ENCODE measurements at places on chromosomes 5 and 9. TPM values are rescaled to one million over a fixed set of nuclear protein-coding genes. Genes with fewer than 3 reads are reported as not detected.

NEURL1B gene
- total RNA-seq = 0.23 TPM

SEMA6A gene
- not detected for total RNA-seq

SLC25A48 gene
- not detected for total RNA-seq

GPR150 gene
- 0.39 TPM for total RNA-seq

PCDHGA9 gene
- total RNA-seq = 0.23 TPM

PKD2L2 gene
- total RNA-seq = not detected

OSTF1 gene
- 69.0 TPM for total RNA-seq

UBE2QL1 gene
- not detected for total RNA-seq

ZDHHC21 gene
- 7.9 TPM for total RNA-seq

FYB1 gene
- 161 TPM for total RNA-seq

IL4 gene
- not detected for total RNA-seq

GCNT4 gene
- total RNA-seq = 2.8 TPM

ANKRD34B gene
- total RNA-seq = not detected

FAM219A gene
- total RNA-seq = 15.0 TPM

SUB1 gene
- 231 TPM for total RNA-seq

AK6 gene
- total RNA-seq = 61.3 TPM

CDKN2B gene
- 0.09 TPM for total RNA-seq

LRRC26 gene
- not detected for total RNA-seq

SPINK6 gene
- total RNA-seq = not detected

DOK3 gene
- 1.8 TPM for total RNA-seq

WDR31 gene
- total RNA-seq = 4.9 TPM

SPAG8 gene
- total RNA-seq = 1.0 TPM

LAMC3 gene
- total RNA-seq = 1.0 TPM

C5orf52 gene
- total RNA-seq = not detected

CCIN gene
- total RNA-seq = not detected

HSPB3 gene
- not detected for total RNA-seq

ADAMTS6 gene
- total RNA-seq = 3.8 TPM

BRINP1 gene
- not detected for total RNA-seq

SAPCD2 gene
- total RNA-seq = 3.5 TPM

IFNW1 gene
- total RNA-seq = not detected

PCDHB11 gene
- total RNA-seq = not detected

TXNDC8 gene
- total RNA-seq = not detected

PAEP gene
- total RNA-seq = not detected

GLDC gene
- 0.96 TPM for total RNA-seq

ISL1 gene
- not detected for total RNA-seq

KLF4 gene
- 1.8 TPM for total RNA-seq

KLHL3 gene
- total RNA-seq = 3.1 TPM

NR5A1 gene
- total RNA-seq = not detected

GMCL2 gene
- not detected for total RNA-seq

SLC4A9 gene
- 0.25 TPM for total RNA-seq

SLC36A2 gene
- total RNA-seq = not detected

RABGAP1 gene
- total RNA-seq = 35.6 TPM

SLC6A18 gene
- not detected for total RNA-seq

CDKN2A gene
- 0.43 TPM for total RNA-seq

PCSK5 gene
- 1.6 TPM for total RNA-seq

TSLP gene
- total RNA-seq = 0.60 TPM

SLC25A2 gene
- total RNA-seq = not detected

ADAMTSL1 gene
- total RNA-seq = not detected

AHRR gene
- 43.8 TPM for total RNA-seq

C9orf50 gene
- total RNA-seq = 0.41 TPM

DDX4 gene
- total RNA-seq = not detected

Data from activated naive CD4-positive, alpha-beta T cell treated with anti-CD3 and anti-CD28 coated beads, Interleukin-2, amount 50 U/mL, for 72 hours (primary cell).